Head of caudate nucleus (tissue), 42 donors: ENCODE measurements at places on chromosomes 5 and 9.

- DNase-seq: no peak
Observed at GRCh38 chr5:1443991-1444360, 1.3 kb downstream of the SLC6A3 start.

GRCh38 chr5:88667496-88668201, 215.3 kb downstream of the MEF2C start:
- DNase-seq: peak; percentile 41

- DNase-seq: no peak
Observed at GRCh38 chr9:127173063-127173462, 50.6 kb upstream of the ANGPTL2 start.

GRCh38 chr5:149162401-149163084, 21.2 kb downstream of the ABLIM3 start:
- DNase-seq: no peak

GRCh38 chr9:129309906-129310305, 131.8 kb upstream of the IER5L start:
- DNase-seq: no peak
